GM23338 (cell line): ENCODE measurements at places on chromosomes 2 and 18. TPM values are rescaled to one million over a fixed set of nuclear protein-coding genes. Genes with fewer than 3 reads are reported as not detected.
A peak's percentile ranks its signal among the peaks of the same experiment; 100 is the strongest.

The ABCG5 gene
- 0.08 and 0.14 TPM in 2 replicates for polyA plus RNA-seq

The OSGEPL1 gene
- 18.0 and 19.6 TPM in 2 replicates for polyA plus RNA-seq

GRCh38 chr2:54384301-54385203 is 71.6 kb upstream of the SPTBN1 start:
- peak; percentile 53 for DNase-seq

GRCh38 chr18:25503567-25504081 is 151.7 kb upstream of the ZNF521 start:
- peak; percentile 75 for DNase-seq

DNA sequence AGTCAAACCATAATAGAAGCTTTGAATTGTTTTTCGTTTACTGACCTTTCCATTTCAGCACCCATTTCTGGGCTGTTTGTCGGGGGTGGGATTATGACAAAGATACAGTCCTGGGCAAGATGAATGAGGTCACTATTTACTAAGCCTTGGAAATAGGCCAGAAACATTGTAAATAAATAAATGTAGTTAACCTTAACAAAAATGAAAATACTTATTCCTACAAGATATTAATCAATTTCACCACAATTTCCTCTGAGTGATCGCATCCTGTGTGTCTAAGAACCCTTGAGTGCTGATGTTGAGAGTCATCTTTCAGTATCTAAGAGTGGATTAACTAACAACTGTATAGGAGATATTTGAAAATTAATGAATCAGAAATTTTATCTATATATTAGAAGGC is 14.0 kb downstream of the ITGA4 start:
- DNase-seq: no peak

The UGT1A4 gene
- polyA plus RNA-seq: not detected in 2 replicates

DNA sequence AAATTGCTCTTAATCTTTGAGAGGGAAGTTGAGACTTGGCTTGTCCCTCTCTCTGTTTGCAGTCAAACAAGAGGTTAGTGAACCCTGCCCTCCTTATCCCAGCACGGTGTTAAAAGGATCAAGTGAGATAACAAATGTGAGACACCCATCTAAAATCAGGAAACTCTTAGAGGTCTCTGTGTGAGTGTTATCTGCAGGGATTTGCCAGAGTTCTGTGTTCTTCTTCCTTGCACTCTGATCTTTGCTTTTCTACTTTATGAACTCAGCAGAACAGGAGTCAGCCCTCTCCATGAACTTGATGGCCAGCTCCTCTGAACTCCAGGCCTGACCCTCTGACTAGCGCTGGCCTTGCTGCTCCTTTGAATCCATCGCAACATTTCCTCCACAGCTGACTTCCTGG is 123.8 kb downstream of the NCKAP5 start:
- no peak for DNase-seq

The MBOAT2 gene
- 8.2 and 15.9 TPM in 2 replicates for polyA plus RNA-seq

GRCh38 chr2:95276244-95276887 is 2.1 kb downstream of the PROM2 start:
- DNase-seq: no peak

GRCh38 chr2:64635976-64636911 is 17.5 kb downstream of the SERTAD2 start:
- DNase-seq: no peak

DNA sequence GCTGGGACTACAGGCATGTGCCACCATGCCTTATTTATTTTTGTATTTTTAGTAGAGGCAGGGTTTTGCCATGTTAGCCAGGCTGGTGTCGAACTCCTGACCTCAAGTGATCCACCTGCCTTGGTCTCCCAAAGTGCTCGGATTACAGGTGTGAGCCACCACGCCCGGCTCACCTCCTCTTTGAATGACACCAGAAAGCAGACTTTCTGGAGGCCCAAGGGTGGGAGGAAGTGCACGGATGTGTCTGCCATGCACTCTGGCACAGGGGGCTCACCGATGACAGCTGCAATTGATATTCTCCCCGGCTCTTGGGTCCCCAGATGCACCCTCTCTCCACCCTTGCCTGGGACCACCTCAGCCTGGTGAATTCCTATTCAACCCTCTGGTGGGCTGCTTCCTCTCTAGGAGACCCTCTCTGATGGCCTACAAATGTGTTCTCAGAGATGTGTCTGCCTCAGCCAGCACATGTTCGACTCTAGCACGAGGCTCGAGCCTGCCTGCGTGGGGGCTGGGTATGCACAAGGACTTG is 87.3 kb downstream of the SEPTIN10 start:
- no peak for DNase-seq

DNA sequence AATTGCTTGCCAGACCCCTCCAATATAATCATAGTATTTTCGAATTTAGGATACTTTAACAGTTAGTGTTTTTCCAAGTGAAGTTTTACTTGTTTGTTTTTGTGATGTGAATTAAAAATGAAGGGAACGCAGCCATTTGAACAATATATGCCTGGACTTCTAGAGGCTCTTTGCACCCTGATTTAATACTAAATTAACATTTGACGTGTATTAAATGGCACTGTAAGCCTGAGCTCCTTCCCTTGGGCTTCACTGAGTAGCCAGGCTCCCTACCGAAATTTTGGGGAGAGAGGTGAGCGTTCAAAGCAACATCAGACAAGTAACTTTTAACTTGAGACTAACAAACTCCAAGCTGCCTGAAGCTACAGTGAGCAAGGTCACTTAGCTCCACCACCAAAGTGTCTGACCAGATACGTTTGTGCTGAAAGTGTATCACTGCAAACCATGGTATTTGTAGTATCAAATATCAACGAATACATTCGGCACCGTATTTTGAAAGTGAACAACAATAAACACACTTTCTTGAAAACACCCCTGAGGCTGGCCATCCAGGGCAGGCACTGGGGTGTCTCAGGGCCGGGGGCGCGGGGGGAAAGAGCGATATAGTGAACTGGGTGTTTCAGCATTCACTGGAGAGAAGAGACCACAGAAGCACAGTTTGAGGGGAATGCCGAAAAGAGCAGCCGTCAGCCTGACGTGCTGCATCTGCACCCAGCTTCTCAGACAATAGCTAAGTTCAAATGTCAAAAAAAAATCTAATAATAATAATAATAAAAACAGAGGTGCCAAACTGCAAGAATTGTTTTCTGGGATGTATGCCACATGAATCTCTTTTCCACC is 7.7 kb upstream of the POU3F3 start:
- DNase-seq: no peak

- DNase-seq: no peak
These were observed 743.6 kb downstream of the RNF144A start for GRCh38 chr2:7660816-7661215.

GRCh38 chr2:70668911-70669310 is 99.1 kb downstream of the ADD2 start:
- DNase-seq: no peak

The TRIM43 gene
- 0.40 TPM in 1 of 2 replicates, not detected in the other for polyA plus RNA-seq

GRCh38 chr18:79693561-79694205 is 14.1 kb downstream of the CTDP1 start:
- peak; percentile 62 for DNase-seq

GRCh38 chr2:157725846-157726245 is 97.2 kb upstream of the ACVR1C start:
- DNase-seq: no peak

GRCh38 chr2:579351-579886 is 97.8 kb downstream of the TMEM18 start:
- no peak for DNase-seq

DNA sequence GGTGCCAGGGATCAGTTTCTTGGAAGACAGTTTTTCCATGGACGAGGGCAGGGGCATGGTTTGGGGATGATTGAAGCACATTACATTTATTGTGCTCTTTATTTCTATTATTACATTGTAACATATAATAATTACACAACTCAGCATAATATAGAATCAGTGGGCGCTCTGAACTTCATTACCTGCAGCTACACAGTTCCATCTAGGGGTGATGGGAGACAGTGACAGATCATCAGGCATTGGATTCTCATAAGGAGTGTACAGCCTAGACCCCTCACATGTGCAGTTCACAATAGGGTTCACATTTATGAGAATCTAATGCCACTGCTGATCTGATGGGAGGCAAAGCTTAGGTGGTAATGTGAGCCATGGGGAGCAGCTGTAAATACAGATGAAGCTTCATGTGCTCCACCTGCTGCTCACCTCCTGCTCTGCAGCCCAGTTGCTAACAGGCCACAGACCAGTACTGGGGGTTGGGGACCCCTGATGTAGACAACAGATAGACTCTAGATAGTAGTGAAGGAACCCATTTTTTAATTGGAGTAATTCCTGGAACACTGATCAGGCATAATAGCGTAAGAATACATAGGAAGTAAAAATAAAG is 41.5 kb upstream of the MC4R start:
- DNase-seq: peak; percentile 70
